ENCODE measurements at places on chromosomes 5 and 9.
A peak's percentile ranks its signal among the peaks of the same experiment; 100 is the strongest.

- no peak for DNase-seq
Observed at GRCh38 chr5:22780756-22781155, 72.4 kb downstream of the CDH12 start.

- no peak for DNase-seq
Observed at GRCh38 chr9:70933321-70933720, 188.1 kb downstream of the TRPM3 start.

DNA sequence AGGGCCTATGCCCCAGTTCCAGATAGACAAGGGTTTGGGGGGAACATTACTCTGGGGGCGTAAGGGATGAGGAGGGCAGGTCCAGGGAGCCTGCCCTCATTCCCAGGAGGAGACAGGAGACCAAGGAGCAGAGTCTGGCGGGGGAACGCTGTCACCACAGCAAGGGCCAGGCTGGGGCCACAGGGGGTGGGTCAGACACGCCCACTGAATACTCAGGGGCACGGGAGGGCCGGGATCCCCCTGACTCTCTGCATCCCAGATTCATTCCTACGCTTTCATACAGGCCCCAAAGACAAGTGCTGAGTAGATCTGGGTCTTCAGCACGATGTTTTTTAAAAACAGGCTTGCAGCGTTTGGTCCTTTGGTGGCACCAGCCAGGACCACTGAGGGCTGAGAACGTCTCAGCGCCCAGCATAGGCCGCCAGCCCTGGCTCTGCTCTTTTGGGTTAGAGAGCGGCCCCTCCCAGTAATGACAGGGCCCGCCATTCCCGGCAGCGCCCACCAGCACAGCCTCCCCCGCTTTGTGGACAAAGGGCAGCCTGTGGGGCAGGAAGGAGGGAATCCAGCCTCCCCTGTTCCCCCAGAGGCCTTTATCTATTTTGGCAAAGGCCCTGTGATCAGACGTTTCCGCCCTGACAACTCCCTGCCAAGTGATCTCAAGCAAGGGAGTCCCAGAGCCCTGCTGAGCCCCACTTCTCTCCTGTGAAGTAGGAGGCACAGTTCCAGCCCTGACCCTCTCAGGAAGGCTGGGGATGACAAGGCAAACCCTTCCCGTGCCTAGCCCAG lies 24.9 kb downstream of the NEK6 start:
- DNase-seq, result no peak

DNA sequence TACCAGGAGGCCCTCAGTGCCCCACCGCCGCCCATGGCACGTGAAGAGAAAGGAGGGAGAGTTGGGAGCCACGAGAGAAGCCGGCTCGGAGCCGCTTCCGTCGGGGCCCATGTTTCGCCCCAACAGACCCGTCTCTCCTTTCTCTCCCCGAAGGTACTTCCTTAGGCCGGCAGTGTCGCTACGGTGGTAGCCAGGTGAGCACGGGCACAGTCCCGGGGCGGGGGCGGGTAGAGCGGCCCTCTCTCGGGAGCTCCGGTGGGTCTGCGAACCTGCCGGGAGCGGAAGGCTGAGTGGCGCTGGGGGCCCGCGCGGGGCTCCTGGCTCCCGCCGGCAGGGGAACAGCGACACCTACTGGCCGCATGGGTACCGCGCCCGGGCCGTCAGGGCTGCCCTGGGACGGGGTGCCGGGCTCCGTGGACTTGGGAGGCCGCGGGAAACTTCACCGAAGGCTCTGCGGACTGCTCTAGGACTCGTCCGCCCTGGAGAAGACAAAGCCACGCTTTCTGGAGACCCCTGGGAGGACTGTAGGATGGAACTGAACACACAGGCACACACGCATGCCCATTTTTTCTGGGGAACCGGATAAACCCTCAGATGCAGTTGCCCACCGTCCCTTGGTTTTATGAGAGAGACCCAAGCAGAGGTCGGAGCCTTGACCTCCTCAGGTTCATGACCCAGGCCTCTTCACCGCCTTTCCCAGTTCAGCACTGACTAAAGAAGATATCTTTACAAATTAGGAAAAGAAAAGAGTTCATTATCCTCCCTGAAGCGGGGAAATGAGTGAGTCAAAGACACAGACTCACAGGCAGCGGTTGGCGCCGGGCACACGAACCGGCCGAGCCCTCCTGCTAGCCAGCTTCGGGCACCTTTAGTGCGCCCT lies 202.5 kb downstream of the MEF2C start:
- DNase-seq, result peak; percentile 24

DNA sequence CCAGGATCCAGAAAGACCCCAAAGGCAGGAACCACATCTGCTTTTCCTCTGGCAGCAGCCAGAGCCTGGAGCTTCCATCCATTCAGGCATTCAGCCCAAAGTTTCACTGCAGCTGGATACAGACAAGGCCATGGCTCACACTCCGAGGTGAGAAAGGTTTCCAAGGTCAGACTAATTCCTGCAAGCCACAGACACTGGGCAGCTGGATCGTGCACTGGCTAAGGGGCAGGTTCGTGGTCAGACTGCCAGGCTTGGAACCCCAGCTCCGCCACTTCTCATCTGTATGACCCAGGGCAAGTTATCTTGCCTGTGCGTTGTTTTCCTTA lies 36.9 kb downstream of the SPOCK1 start:
- DNase-seq, result no peak

- DNase-seq, result no peak
Observed at GRCh38 chr5:164355267-164355830, 849.9 kb downstream of the MAT2B start.

DNA sequence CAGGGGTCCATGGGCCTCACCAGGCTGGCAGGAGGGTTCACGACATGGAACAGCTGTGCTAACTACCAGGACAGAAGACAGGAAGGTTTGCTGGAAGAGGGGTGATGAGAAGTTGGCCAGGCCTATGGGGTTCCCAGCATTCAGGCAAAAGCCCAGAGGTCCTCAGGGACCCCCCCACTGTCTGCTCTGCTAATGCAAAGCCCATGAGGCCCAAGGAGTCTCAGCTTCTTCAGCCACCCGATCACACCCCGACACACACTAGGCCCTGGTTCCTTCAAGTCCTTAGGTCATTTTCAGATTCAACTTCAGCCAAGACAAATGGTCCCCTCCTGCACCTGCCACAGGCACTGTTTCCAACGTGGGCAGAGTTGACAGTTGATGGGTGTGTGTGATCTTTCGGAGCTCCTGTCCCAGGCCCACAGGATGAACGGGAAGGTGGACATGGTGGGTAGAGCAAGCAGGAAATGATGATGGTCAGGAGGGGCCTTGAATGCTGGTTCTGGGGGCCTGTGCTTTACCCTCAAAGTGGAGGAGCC lies 20.4 kb downstream of the ADAMTS2 start:
- no peak for DNase-seq

GRCh38 chr9:124615100-124615742 lies 108.0 kb upstream of the NR5A1 start:
- DNase-seq, result no peak

DNA sequence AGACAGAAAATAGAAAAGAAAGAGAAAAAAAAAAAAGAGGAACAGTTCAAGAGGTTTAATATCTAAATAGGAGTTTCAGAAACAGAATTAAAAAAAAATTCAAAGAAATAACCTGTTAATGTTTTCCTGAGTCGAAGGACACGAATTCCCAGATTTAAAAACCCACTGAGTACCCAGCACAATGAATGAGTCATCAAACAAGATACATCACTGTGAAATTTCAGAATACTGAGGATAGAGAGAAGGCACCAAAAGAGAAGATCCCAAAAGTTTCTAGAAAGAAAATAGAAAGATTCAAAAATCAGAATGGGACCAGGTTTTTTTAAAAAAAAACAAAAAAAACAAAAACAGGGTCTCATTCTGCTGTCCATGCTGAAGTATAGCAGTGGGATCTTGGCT lies 8.8 kb downstream of the CDO1 start:
- DNase-seq, result no peak

GRCh38 chr9:109934136-109934856 lies 154.3 kb downstream of the PALM2AKAP2 start:
- no peak for DNase-seq

DNA sequence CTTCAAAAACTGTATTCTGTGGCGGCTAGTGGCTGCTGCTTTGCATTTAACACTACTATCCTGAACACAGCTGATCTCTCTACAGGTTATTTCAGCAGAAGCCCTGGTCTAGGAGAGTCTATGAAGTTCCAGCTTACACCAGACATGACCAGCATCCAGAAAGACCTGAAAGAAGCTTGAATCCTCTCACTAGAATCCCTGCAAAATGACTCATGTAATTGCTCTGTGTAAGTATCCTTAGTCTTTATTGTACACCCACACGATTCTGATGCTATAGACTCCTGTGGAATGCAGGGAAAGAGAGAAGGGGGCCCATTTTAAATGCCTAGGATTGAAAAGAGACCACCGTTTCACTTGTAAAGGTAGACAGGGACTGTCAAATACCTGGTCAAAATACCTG lies 859 bp upstream of the GRIA1 start:
- DNase-seq, result no peak

GRCh38 chr5:51389288-51389576 lies 6.0 kb downstream of the ISL1 start:
- DNase-seq, result no peak

GRCh38 chr9:13814647-13815400 lies 499.1 kb downstream of the NFIB start:
- no peak for DNase-seq

DNA sequence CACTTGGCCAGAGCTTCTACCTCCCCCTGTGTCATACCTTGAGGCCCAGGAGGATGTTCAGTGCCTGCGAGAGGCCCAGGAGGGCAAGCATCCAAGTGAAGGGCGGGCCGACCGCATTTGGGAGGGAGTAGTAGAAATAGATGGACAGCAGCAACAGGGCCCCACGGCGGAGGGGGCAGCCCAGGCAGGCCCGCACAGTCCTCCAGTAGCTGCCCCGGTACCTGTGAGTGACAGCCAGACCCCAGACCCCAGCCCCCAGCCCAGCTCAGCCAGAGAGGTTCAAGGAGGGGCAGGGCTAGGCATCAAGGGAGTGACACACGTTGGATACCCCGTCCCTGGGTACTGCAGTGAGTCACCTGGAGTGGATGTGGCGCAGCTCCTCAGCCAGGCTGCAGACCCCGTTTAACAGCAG lies 1.4 kb downstream of the STING1 start:
- no peak for DNase-seq

DNA sequence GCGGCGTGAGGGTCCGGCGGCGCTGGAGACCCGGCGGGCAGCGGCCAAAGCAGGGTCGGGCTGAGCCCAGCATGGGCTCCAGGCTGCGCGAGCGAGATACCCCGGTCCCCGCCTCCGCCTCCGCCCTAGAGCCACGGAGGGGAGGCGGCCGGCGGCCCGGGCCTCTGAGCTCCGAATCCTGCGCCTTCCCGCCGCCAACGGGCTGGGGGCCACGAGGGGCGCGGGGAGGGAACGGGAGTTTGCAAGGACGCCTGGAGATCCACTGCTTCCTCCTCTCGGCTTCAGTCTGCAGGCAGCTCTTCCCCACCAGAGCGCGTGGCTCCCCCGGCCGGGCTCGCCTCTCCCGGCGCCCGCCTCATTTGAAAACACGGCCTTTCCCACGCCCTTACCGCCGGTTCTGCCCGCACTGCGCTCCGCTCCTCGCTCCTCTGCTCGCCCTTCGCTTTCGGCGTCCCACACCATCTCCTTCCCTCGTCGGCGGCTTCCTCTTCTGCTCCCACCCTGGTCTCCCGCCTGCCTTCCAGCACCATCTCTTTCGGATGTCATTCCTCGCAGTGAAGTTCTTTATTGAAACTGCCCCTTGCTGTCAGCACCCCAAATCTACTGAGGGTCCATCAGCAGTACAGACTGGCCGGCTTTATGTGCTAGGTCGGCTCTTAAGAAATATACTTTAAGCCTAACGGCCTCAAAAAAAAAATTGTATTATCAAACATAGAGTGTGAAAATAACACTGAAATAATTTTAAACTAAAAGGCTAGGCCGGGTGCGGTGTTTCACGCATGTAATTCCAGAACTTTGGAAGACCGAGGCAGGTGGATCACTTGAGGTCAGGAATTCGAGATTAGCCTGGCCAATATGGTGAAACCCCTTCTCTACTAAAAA lies 105.0 kb upstream of the FAM120A start:
- DNase-seq, result no peak

- no peak for DNase-seq
Observed at GRCh38 chr9:77598524-77598923, 49.6 kb downstream of the GNA14 start.

DNA sequence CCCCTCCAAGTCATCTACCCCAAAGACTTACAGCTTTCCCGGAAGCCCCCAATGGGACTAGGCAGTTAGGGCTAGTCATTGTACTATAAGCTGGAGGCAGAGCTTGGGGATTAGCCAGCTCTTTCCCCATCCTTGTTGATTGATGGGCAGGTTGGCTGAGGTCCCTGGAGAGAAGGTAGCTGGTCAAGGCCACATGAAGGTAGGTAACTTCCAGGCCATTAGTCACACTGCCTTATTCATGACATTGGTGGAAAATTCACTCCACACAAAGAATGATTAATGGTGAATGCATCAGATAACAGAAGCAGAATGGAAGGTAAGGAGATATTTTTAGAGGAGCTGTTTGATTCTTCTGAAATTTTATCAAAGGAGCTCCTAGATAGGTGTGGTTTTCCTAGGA lies 49.5 kb upstream of the TGFBR1 start:
- no peak for DNase-seq

DNA sequence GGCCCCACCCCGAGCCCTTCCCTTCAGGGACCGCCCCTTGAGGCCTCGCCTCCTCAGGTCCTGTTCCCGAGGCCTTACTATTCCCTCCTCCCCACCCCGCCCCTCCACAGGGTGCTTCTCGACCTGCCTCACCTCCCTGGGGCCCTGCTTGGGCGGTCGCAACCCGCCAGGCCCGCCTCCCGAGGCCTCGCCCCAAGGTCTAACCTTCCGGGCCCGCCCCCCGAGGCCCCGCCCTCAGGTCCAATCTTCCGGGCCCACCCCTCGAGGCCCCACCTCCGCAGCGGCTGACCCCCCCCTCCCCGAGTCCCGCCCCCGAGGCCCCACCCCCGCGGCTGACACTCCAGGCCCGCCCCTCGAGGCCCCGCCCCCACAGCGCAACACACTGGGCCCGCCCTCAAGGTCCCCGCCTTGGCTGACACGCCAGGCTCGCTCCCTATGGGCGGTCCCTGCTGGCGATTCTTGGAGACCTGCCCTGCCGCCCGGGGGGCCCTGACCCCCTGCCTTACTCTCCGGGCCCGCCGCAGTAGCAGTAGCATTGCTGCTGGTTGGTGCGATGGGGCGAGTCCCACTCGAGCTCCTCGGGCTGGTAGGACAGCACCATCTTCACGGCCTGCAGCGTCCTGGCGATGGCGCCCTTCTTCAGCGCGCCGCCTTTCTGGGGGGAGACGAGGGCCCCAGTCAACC lies 8.2 kb downstream of the PHF19 start:
- peak; percentile 94 for DNase-seq

DNA sequence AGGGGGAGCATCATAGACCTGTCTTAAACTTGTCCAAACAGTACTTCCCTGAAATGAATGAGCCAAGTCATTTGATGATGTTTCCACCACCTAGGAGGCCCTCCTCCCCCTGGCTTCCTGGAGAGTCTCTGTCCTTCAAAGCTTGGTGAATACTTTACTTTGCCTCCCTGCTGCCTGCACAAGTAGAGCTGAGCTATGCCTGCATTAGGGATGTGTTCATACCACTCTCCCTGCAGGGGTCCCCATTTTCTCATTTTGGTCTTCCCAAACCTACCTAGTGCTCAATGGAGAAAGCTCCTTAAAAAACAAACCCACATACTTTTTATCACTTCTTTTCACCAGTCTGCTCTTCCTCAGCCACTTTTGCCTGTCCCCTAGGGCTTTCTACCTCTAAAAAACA lies 7.7 kb downstream of the CCNI2 start:
- no peak for DNase-seq

Measured in HCT116 (cell line).